ENCODE measurements at places on chromosomes 4 and X.

- no peak for DNase-seq
Observed at GRCh38 chr4:182286035-182286434, 42.8 kb downstream of the TENM3 start.

GRCh38 chr4:85243857-85244256 lies 231.1 kb upstream of the ARHGAP24 start:
- no peak for DNase-seq

DNA sequence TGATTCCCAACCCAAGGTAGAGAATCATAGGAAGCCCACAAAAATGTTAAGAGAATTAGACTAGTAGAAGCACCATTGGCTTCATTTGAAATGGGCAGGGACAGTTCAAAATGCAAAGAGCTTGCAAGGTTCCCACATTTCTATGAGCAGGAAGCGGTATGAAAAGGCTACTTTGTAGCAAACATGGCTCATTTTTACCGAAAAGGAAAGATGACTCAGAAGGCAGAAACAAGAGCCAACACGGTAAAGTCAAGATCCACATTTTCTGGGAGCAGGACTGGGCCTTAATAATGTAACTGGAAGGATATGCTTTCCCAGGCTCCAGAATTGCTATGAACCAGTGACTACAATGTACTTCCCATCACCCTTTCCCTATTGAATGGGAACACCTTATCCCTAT lies 89.5 kb downstream of the GLRA3 start:
- no peak for DNase-seq

GRCh38 chrX:5733501-5733900 lies 495.2 kb downstream of the NLGN4X start:
- DNase-seq: no peak

DNA sequence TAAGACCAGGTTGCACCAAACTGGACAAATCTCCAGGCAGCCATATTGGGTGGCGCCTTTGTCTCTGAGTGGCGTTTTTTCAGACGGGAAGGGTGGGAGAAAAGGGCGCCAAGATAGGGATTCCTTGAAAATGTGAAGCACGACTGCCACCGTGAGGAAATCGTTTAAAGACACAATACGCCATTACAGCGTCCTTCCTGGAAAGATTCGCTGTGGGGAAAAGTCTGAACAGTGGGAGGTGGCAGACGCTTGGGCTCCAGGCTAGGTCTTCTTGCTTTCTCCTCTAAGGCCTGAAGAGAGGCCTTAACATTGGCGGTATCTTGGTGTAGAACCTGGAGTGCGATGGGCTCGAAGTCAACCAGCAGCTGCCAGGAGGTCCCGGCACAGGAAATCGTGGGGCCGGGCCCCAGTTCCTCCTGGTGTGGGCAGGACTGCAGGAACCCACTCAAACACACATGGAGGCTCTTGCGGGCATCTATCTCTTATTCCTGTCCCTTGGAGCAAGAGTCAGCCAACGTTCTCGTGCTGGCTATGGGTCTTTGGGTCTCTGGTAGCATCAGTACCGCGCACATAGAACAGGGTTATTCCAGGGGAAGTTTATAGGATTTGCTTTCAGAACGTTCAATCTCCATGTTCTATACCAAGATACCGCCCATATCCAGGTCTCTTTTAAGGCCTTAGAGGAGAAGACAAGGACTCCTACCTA lies 208.8 kb downstream of the OR13H1 start:
- DNase-seq: peak; percentile 79

DNA sequence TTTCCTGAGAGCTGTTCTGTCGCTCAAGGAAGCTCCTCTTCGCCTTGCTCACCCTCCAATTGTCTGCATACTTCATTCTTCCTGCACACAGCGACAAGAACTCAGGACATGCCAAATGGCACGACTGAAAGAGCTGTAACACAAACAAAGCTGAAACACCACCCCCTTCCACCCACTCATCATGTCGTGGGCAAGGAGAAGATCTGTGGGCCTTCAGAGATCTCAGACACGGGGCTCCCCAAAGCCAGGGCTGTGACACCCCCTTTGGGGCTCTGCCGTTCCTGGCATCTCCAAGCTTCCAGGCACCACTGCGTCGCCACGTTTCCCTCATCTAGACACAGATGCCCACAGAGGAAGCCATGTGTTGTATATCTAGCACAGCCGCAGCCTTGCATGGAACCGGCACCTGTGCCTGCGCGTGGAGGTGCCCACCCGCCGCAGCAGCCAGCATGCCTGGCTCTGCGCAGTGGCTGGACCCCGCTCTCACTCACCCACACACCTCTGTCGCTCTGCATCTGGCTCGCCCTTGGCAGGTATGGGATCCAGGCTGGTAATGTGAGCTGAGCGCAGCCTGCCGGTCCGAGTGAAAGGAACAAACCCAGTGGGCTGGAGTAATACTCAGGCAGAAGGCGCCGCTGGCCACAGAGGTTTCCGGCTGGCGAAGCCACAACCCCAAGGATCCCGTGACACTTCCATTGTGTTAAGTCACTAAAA lies 676.4 kb upstream of the INTU start:
- no peak for DNase-seq

DNA sequence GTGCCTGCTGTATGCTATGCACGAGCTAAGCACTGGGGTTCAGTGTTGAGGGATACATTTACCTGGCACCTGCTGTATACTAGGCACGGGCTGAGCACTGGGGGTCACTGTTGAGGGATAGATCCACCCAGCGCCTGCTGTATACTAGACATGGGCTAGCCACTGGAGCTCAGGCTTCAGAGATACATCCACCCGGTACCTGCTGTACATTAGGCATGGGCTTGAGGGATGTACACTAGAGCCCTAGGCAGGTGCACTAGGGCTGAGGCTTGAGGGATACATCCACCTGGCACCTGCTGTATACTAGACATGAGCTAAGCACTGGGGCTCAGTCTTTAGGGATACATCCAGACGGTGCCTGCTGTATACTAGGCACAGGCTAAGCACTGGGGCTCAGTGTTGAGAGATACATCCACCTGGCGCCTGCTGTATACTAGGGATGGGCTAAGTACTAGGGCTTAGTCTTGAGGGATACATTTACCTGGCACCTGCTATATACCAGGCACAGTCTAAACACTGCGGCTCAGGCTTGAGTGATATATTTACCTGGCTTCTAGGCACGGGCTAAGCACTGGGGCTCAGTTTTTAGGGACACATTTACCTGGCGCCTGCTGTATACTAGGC lies 92.7 kb downstream of the ADRA2C start:
- DNase-seq: no peak

DNA sequence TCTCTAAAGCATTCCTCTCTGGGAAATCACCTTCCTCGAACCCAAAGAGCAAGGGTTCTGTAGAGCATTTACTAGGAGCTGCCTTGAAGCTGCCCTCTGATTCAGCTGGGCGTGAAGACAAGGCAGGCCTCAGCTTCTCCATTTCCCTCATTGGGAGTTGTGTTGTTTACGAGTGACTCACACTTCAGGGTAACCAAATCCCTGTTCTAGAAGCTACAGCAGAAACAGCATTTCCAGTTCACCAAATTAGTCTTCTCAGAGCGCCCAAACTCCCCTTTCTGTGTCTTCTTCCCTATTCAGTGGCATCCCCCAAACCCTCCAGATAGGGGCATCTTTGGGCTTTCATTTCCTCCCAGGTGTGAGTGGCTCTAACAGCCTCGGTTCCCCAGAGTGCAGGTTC lies 863 bp upstream of the XPNPEP2 start:
- DNase-seq: no peak

- DNase-seq: no peak
Observed at GRCh38 chrX:153960786-153961185, 10.8 kb downstream of the HCFC1 start.

DNA sequence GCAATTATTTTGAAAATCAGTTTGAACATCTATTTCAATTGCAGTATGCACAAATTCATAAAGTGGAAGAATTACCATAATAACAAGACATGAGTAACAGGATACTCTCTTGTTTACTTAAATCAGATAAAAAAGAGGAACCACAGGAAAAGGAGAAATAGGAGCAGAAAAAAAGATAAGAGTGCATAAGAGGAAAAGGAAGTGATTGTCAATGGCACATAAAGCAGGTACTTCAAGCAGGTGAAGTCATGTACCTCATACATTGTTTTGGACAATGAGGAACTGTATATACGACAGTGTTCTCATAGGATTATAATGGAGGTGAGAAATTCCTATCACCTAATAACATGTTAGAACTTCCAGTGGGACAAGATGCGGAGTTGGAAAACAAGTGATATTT lies 334.5 kb upstream of the PCDH7 start:
- no peak for DNase-seq

DNA sequence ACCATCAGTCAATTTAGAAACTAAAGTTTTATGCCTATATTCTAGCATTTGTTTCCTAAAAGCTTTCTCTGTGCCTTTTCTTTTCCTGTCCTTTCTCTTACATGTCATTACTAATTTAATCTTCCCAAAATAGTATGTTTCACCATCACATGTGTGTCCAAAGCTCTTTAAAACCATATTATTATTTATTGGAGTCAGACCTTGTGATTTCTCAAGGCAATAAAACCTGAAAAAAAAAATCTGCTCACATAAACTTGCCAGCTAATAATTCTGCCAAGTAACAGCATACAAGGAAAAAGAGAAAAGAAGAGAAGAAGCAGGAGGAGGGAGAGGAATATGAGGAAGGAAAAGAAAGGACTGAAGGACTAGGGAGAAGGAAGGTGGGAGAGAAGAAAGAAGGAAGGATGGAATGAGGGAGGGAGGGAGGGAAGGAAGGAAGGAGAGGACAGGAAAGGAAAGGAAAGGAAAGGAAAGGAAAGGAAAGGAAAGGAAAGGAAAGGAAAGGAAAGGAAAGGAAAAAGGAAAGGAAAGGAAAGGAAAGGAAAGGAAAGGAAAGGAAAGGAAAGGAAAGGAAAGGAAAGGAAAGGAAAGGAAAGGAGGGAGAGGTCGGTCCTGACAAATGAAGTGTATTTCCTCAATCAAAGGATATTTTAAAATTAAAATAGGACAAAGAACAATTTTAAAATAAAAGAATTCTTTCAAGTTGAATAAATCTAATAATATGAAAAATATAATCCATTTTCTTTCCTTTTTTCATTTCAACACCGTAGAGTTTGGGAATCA lies 57.4 kb downstream of the ANTXR2 start:
- no peak for DNase-seq

DNA sequence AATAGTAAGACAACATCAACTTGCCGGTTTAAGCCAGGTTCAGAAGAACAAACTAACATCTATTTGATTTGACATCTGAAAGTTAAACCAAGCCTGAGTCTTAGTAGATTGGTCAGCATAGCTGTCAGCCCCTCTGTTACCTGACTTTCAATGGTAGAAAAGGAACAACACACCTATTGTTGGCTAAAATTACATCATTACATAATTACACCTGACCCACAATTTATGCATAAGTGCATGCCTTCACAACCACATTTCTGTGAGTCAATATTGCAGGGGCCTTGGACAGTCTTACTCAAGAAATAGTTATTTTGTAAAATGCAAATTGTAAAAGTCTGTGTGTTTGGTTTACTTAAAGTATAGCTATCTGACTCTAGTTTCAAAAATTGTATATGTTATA lies 36.2 kb downstream of the EGFL6 start:
- DNase-seq: no peak

DNA sequence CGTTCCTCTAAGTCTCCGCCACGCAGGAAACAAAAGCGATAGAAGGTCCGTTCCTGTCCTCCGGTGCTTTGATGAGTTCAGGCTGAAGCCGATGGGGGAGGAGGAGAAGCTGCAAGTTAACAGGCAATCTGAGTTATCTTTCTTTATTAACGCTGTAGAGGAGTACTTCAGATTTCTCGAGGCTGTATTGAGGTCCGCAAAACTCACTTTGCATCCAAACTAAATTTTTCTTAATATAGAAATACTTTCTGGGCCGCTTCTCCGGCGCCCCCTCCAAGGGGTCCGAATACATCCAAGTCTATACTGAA lies 395 bp upstream of the SOWAHB start:
- DNase-seq: no peak

DNA sequence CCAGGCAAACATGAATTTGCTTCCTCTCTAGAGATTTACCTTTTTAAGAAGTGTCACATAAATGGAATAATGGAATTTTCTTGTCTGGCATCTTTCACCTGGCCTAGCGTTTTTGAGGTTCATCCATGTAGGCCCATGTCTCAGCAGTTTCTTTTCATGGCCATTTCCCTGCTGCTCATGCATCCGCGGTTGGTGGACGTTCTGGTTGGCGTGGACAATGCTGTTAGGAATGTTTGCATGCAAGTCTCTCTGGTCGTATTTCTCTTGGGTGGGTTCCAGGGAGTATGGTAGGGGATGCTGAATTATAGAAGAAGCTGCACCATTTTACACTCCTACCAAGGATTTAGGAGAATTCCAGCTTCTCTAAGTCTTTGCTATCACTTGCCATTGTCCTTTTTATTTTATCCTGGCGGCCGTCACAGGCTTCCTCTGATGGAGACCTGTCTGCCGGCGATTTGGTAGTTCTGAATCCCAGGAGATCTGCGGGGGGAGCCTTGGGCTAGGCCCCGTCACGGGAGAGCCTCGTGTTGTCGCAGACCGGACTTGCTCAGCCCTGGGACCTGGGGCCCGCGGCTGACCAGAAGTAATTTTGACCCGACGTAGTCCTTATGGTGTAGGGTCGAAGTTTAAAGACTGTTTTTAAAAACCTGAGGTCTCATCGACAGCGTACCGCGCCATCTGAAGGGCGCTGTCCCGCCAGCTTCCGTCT lies 56.9 kb upstream of the TADA2B start:
- no peak for DNase-seq

DNA sequence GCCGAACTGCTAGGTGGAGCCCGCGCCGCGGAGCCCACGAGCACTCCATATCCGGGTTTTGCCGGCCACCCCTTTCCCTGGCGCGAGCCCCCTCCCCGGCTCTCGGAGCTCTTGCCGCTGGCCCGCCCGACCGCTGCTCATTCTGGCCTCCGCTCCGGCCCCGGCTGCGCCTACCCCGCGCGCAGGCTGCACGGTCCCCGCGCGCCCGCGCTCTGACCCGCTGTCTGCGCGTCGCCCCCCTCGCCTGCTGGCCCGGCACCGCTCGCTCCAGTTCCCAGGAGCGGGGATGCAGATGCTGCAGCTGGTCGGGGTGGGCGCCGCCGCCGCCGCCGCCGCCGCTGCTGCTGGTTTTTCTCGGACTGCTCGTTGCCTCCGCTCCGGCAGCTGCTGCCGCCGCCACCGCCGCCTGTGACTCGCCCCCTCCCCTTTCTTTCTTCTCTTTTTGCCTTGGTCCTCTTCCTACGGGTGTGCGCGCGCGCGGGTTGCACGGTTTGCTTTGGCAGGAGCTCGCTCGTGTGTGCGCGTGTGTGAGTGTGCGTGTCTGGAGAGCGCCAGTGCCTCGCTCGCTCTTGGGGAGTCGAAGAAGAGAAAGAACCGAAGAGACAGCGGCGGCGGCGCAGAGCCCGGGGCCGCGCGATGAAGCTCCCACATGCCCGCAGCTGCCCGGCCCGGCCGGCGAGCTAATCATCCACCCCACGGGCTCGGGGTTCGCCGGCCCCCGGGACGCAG lies at the start of gene ADGRL3:
TSS of gene ADGRL3 (plus strand) at position 140 of the 729 bp plus-strand sequence.
- no peak for DNase-seq

All from effector CD4-positive, alpha-beta T cell (primary cell).